Esophagus muscularis mucosa (tissue), 4 donors: ENCODE measurements at places on chromosomes 6 and 20. TPM values are rescaled to one million over a fixed set of nuclear protein-coding genes. Genes with fewer than 3 reads are reported as not detected.

DNA sequence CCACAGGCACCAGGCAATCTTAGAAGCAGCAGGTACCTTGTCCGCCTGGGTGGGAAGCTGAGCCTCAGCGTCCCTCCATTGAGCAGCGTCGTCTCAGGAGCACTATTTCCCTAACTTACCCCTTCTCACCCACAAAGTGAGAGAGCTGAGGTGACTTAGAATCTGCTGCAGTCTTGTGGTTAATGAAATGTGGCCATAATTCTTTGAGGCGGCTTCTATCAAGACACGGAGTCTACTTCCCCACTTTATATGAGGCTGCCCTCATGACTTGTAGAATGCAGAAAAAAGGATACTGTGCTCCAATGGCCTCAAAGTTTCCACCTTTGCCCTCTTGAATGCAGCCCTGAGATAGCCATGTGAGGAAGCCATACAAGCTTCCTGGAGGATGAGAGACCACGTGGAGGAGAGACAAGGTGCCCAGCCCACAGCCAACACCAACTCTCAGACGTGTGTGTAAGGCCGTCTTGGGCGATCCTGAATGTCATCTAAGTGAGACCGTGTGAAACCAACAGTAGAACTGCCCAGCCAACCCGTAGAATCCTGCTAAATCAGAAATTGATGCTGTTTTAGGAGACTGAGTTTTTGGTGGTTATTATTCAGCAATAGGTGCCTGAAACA, 9.1 kb upstream of the TAGAP start:
- peaks cover 26% of the 10 kb centered on the region for H3K27me3 ChIP-seq
- no peaks in the 10 kb centered on the region for H3K4me1 ChIP-seq
- no peak overlapping the region for H3K4me3 ChIP-seq
- H3K36me3 ChIP-seq = no peaks in the 10 kb centered on the region

GRCh38 chr6:28462401-28462800, 19.1 kb upstream of the ZSCAN23 start:
- no peak for DNase-seq
- H3K36me3 ChIP-seq = no peaks in the 10 kb centered on the region
- H3K27me3 ChIP-seq = peaks cover 5% of the 10 kb centered on the region
- no peak overlapping the region for H3K4me3 ChIP-seq
- H3K4me1 ChIP-seq = no peaks in the 10 kb centered on the region
- H3K27ac ChIP-seq = no peak overlapping the region

DNA sequence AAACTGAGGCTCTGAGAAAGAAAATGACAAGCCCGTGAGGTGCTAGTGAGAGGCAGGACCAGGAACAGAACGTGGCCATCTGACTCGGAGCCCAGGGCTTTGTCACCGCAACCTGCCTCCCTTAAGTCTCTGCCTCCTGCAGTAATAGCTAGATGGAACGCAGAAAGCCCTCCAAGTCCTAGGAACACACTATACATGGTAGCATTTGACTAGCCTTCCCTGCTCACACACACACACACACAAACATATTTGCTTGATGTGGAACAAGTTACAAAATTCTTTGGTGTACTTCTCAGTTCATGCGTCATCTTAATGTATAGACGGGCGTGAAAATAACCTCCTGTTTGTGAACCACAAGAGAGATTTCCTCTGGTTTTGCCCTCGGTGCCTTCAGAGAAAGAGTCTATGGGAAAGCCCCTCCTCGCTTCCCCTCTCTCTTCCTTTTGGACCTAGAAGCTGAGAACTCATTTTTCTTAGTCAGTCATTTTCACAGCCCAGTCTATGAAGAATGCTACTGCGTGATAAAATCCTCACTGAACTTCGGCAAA, 38.8 kb downstream of the C6orf52 start:
- no peak for DNase-seq
- no peak overlapping the region for H3K4me3 ChIP-seq
- no peaks in the 10 kb centered on the region for H3K27me3 ChIP-seq
- H3K27ac ChIP-seq = no peak overlapping the region
- H3K4me1 ChIP-seq = peaks cover 8% of the 10 kb centered on the region

DNA sequence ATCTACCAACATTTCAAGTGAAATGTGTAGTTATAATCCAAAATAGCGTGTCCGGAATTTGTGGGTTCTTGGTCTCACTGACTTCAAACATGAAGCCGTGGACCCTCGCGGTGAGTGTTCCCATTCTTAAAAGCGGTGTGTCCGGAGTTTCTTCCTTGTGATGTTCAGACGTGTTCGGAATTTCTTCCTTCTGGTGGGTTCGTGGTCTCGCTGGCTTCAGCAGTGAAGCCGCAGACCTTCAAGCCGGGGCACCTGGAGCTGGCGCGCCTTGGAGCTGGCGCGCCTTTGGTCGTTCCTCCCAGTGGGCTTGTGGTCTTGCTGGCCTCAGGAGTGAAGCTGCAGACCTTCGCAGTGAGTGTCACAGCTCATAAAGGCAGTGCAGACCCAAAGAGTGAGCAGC, 291.5 kb upstream of the EYS start:
- no peak overlapping the region for H3K27ac ChIP-seq
- no peak for DNase-seq
- no peaks in the 10 kb centered on the region for H3K27me3 ChIP-seq
- no peaks in the 10 kb centered on the region for H3K36me3 ChIP-seq
- no peaks in the 10 kb centered on the region for H3K4me1 ChIP-seq

DNA sequence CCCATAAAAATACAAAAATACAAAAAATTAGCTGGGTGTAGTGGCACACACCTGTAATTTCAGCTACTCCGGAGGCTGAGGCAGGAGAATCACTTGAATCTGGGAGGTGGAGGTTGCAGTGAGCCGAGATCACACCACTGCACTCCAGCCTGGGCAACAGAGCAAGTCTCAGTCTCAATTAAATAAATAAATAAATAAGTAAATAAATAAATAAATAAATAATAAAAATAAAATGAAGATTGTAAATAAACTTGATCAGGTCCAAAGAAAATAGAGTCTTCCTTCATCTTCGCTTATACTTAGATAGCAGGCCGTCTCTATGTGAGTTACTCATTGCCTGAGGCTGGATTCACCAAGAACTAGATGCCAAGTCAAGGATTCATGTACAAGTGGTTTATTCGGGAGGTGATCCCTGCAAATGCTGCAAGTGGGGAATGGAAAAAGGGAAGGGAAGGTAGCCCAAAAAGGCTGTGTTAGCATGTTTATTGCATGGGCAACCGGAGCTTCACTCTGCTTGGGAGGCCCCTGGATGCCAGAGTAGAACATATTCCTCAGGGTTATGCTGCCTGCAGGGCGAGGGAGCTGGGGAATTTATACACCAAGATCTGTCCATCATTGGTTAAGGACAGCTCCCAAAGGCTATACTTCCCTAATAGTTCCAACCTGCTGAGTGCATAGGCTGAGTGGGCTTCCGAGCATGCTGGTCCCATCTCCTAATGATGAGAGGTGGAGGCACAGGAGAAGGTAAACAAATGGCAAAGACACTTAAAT, 16.3 kb downstream of the PRND start:
- DNase-seq = no peak
- H3K36me3 ChIP-seq = no peaks in the 10 kb centered on the region
- H3K4me3 ChIP-seq = no peak overlapping the region
- H3K4me1 ChIP-seq = no peaks in the 10 kb centered on the region

DNA sequence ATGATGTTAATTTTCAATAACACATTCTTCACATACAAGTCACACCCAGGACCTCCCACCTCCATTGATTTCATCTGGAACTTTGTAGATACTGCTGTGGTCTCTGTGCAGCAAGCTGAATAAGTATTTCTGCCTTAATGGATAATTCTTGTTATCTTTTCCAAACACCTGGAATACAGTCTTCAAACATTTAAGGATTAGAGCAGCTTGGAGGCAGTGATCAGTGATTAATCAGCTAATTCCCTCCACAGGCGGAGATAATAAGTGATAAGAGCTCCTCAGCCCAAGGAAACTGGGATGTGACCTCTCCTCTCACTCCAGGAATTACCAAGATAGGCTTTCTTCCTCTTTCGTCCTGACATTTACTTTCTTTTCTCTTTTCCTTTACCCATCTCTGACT, 110.7 kb downstream of the FIG4 start:
- no peak overlapping the region for H3K27ac ChIP-seq
- H3K36me3 ChIP-seq = peaks cover 29% of the 10 kb centered on the region
- no peaks in the 10 kb centered on the region for H3K27me3 ChIP-seq

DNA sequence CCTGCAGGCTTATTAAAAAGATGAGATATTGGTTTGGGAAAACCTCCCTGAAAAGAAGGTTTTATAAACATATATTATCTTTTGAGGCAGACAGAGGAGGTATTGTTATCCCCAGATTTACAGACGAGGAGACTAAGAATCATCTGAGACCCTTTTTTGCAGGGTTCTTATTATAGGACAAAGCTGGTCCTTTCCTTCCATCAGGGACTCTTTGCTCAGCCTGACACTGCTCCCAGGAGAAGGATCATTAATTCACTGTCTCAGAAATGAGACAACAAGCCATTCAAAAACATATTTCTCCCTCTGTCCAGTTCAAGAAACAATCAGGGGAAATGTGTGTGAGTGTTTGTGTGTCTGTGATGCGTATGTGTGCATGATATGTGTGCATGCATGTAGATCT, 33.5 kb downstream of the HIVEP2 start:
- H3K4me3 ChIP-seq = no peak overlapping the region
- H3K4me1 ChIP-seq = no peaks in the 10 kb centered on the region
- H3K36me3 ChIP-seq = no peaks in the 10 kb centered on the region
- DNase-seq = no peak

DNA sequence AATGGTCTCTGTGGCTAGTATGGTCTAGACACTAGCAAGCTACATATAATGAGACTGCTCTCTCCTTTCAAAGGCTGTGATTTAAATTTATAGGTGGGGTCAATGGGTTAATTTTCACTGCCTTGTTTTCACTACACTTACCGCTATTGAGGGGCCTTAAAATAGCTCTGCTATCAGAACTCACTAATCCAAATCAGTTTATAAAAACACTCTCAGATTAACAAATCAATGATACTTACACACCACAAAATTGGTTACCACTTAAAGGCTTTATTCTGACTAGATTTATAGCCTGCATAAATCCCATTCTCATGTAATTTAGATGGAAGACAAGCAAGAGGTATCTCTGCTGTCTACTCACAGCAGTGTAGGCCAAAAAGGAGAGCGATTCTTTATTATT, 313.0 kb upstream of the AGPAT4 start:
- H3K27me3 ChIP-seq = no peaks in the 10 kb centered on the region
- DNase-seq = no peak
- no peak overlapping the region for H3K4me3 ChIP-seq
- no peak overlapping the region for H3K27ac ChIP-seq
- H3K4me1 ChIP-seq = peaks cover 14% of the 10 kb centered on the region

DNA sequence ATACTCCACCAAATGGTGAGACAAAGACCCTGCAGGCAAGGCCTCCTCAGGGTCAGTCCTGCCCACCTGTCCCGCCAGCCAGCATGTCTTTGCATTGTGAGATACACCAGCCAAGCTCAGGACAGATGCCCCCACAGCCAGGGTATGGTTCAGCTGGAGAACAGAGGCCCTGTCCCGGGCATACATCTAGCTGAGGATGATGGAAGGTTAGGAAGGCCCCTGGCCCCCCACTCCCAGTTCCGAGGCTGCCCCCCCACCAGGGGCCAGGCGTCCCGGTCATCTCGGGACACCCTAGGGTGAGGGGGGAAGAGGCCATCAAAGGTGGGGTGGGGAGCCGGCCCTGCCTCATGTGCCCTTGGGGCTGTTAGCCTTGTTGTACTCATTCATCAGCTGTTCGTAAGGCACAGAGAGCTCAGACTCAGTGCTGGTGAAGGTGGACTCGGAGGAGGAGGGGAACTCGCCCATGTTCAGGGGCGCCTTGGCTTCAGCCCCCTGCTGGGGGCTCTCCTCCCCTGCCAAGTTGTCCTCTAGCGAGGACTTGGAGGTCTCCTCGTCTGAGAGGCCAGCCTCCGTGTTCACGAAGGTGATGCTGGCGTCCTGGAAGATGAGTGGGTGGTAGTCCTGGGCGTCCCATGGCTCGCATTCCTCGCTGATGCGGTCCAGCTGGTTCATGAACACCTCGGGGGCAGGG, 38.6 kb downstream of the KCNK5 start:
- H3K27ac ChIP-seq = no peak overlapping the region
- H3K4me3 ChIP-seq = no peak overlapping the region
- peaks cover 20% of the 10 kb centered on the region for H3K4me1 ChIP-seq
- H3K27me3 ChIP-seq = no peaks in the 10 kb centered on the region

DNA sequence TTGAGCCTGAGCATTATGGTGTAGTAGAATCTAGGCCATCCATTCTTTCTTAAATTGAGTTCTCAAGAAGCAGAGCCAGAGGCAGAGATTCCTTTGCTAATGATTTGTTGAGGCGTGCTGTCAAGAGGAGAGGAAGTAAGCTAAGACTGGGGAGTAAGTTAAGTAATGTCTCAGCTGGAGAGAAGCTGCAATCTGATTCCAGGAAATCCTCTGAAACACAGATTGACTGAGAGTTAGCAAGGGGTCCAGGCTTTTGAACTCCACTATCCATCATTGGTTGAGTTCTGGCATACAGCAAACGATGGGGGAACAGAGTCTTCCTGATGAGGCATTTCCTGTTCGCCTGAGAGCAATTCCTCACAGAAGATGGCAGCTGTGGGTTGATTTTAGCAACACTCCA, 207.4 kb upstream of the RAB32 start:
- H3K4me3 ChIP-seq = no peak overlapping the region
- no peak overlapping the region for H3K27ac ChIP-seq
- DNase-seq = no peak
- H3K36me3 ChIP-seq = no peaks in the 10 kb centered on the region

- no peaks in the 10 kb centered on the region for H3K36me3 ChIP-seq
- no peaks in the 10 kb centered on the region for H3K27me3 ChIP-seq
- peaks cover 4% of the 10 kb centered on the region for H3K4me1 ChIP-seq
These were observed 87.3 kb upstream of the AKIRIN2 start for GRCh38 chr6:87789198-87789899.

DNA sequence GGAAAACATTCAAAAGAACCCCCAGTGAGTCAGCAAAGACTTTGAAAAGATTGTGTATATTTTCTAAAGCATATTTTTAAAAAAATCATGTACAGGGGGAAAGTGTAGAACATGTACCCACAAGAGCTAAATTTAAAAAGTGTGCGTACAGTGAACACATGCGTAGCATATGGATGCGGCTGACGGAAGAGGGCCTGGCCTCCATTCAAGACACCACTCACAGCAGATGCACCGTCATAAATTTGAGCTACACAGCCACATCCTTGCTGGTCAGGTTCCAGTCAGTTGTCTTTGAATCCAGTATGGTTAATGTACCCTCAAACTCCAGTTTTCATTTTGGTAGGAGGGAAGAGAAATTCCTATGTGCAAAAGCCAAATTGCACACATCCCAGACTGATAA, 54.3 kb upstream of the SPACA1 start:
- no peaks in the 10 kb centered on the region for H3K27me3 ChIP-seq
- no peak overlapping the region for H3K4me3 ChIP-seq
- H3K36me3 ChIP-seq = no peaks in the 10 kb centered on the region
- H3K4me1 ChIP-seq = no peaks in the 10 kb centered on the region
- no peak overlapping the region for H3K27ac ChIP-seq

BANF2 gene
- total RNA-seq = not detected

POU5F1 gene
- total RNA-seq = not detected

ETV7 gene
- 1.5 TPM for total RNA-seq

DUSP22 gene
- 67.7 TPM for total RNA-seq

TFAP2C gene
- 1.9 TPM for total RNA-seq

CRISP3 gene
- not detected for total RNA-seq

TREM2 gene
- total RNA-seq = 1.6 TPM

KIAA1755 gene
- total RNA-seq = 8.7 TPM

SEC63 gene
- 44.9 TPM for total RNA-seq
